ENCODE measurements at places on chromosomes 7 and 10.

DNA sequence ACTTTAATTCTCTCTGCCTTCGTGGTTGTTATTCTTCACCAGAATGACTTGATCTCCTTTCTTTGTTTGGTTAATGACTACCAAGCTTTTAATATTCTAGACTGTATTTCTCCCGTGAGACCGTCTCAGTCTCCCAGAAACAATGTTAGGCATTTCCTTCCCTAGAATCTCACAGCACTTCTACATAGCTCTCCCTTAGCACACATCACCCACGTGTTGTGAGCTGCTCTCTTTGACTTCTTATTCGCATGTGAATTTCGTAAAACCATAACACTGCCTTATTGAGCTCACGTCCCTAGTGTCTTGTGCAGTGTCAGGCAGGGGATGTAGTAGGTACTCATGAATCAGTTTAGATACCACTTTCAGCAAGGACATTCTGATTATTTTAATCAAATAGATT, 57.5 kb upstream of the MGAM2 start:
- no peak for DNase-seq

- DNase-seq, result no peak
These were observed at the start of gene STEAP4 for GRCh38 chr7:88306590-88307048. Gene STEAP4, minus strand, starts transcription at chr7:88306894. Its CDS starts 22,625 bp downstream, at chr7:88284269.

GRCh38 chr7:125391921-125392320, 462.3 kb upstream of the POT1 start:
- no peak for DNase-seq

GRCh38 chr10:11598712-11599397, 12.6 kb downstream of the USP6NL start:
- DNase-seq, result no peak

DNA sequence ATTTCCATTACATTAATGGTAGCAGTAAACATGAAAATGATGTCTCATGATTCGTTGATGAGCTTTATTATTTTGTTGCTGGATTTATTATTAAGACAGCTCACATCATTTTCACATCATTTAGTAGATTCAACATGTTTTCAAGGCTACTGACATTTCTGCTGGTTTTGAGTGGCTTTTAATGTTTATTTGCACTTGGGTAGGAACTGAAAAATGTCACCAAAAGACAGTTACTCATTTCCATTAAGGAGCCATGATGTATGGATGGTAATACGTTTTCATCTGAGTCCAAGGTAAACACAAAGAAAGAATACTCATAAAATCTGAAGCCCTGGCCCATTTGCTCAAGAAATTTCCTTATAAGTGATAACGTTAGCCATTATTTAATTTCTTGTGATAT, 14.8 kb downstream of the PDK4 start:
- DNase-seq, result no peak

DNA sequence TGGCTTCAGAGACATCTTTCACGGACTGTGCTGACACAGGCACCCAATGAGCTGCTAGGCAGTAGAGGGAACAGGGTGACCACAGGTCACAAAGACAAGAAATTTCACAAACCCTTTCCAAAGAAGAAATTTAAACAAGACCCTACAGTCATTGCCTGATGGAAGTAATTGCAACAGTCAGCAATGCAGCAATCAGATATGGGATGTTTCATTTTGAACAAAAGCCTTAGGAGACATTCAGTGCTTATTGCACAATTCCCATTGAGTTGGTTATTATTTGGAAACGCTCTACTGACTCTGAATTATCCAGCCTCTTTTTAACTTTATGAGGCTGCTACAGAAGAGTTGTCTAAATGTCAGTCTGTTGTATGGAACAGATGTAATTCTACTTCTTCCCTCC, 85.5 kb downstream of the ETV1 start:
- no peak for DNase-seq

GRCh38 chr7:33873518-33873917, 31.8 kb upstream of the BMPER start:
- DNase-seq, result no peak

DNA sequence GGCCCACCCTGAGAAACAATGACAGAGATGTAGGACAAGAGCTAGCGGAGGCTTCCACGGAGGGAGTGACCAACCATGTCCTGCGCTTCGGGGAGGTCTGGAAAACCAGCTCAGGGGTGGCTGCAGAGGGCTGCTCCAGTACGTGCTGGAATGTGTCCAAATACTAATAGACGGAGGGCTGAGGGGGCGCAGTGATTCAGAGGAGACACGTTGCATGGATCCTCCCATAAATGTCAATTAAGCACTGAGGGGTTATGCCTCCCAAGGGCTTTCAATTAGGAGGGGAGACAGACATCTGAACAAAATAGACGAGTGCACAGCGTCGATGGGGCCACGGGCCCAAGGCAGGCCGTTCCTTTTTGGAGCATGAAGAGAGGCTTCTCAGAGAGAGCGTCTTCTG, 51.0 kb upstream of the NPS start:
- no peak for DNase-seq

- no peak for DNase-seq
These were observed 21.3 kb downstream of the MLXIPL start for GRCh38 chr7:73602721-73603651.

- DNase-seq, result peak; percentile 29
These were observed 167.8 kb downstream of the CCDC71L start for GRCh38 chr7:106493041-106493731.

GRCh38 chr10:71045204-71045809, 156.9 kb upstream of the PCBD1 start:
- no peak for DNase-seq

- no peak for DNase-seq
These were observed 683.8 kb upstream of the ANKRD30A start for GRCh38 chr10:36441557-36441956.

- no peak for DNase-seq
These were observed 105.1 kb downstream of the AASS start for GRCh38 chr7:122038904-122039303.
